Kidney tubule cell (primary cell): ENCODE measurements at places on chromosomes 1 and 21.

DNA sequence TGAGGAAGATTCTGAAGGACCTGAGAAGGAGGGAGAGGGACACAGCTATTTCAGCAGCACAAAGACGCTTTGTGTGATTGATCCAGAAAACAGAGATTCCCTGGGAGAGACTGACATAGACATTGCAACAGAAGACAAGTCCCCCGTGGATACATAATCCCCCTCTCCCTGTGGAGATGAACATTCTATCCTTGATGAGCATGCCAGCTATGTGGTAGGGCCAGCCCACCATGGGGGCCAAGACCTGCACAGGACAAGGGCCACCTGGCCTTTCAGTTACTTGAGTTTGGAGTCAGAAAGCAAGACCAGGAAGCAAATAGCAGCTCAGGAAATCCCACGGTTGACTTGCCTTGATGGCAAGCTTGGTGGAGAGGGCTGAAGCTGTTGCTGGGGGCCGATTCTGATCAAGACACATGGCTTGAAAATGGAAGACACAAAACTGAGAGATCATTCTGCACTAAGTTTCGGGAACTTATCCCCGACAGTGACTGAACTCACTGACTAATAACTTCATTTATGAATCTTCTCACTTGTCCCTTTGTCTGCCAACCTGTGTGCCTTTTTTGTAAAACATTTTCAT lies 161.3 kb upstream of the SGIP1 start:
- no peak for DNase-seq

DNA sequence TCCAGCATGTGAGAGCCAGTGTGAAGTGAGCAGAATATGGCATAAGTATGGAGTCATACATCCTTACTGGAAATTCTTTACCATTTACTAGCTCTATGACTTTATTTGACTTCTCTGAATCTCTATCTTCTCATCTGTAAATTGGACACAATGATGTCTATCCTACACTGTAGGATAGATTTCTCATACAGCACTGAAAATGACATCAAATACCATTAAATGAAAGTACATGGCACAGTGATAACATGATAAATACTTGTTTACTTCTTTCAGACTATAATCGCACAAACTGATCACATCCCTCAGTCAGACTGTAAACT lies 1.3 kb upstream of the CTTNBP2NL start:
- DNase-seq: no peak

GRCh38 chr1:245804696-245805095 lies 649.9 kb downstream of the KIF26B start:
- DNase-seq: no peak

DNA sequence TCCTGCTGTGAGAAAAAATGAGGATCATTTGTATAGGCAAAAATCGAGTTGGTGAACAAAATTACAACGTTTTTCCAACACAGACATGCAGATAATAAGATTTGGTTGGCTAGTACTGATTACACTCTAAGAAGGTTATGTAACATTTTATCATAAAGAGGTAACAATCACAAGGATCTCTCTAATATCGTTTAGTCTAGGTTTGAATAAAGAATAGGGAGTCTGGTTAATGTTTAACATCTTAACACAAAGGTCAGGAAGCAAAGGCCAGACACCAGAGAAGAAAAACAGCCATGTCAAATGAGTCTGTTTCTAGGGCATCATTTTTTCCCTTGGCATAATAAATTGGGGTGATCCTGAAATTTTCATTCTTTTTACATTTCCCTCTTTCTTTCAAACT lies 207.4 kb upstream of the CHRM3 start:
- DNase-seq: no peak

- no peak for DNase-seq
These were observed 98.0 kb upstream of the DEPDC1 start for GRCh38 chr1:68594851-68595250.

DNA sequence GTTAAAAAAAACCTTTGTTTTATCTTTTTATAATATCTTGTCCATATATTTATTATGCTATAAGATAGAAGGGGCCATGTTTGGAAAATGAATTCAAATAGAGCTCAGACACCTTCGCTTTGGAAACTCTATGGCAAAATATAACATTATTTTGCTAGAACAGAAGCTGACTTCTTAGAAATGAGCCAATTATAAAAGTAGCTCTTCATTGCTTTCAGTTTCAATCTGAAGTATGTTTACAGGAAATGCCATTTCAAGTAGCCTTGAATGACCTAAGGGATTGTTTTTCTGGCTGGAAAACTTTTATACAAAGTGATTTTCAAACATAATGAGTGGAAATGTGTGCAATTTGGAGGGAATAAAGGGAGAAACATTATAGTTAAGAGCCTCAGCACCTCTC lies 37.8 kb upstream of the GBP5 start:
- peak; percentile 22 for DNase-seq

GRCh38 chr21:20030390-20030789 lies 967.8 kb upstream of the NCAM2 start:
- no peak for DNase-seq

DNA sequence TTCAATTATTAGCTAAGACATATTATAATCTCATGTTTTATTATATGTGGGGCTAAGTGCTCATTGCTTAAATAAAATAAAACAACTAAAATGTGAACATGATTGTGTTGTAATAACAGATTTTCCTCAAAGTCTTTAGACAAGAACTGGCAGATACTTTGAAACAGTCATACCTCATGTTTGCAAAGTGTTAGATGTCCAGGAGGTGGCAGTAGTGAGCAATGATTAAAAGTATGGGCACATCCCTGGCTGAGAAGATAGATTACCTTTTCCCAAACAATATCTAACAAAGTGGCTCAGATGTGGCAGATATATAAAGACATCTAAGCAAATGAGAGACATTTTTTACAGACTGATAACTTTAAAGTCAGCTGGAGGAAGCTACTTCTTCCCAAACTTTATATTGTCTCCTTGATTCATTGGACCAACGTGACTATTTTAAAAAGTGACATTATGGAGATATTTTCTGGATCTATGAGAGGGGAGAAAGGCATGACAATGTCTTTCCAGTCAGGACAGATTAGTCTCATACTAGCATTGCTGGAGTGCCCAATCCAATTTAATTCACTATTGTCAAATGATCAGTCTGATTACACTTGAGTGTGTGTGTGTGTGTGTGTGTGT lies 269.8 kb downstream of the S1PR1 start:
- peak; percentile 40 for DNase-seq

- no peak for DNase-seq
These were observed 21.9 kb downstream of the DUSP10 start for GRCh38 chr1:221719987-221720386.

- DNase-seq: no peak
These were observed 266.7 kb downstream of the LMO4 start for GRCh38 chr1:87595384-87595781.

DNA sequence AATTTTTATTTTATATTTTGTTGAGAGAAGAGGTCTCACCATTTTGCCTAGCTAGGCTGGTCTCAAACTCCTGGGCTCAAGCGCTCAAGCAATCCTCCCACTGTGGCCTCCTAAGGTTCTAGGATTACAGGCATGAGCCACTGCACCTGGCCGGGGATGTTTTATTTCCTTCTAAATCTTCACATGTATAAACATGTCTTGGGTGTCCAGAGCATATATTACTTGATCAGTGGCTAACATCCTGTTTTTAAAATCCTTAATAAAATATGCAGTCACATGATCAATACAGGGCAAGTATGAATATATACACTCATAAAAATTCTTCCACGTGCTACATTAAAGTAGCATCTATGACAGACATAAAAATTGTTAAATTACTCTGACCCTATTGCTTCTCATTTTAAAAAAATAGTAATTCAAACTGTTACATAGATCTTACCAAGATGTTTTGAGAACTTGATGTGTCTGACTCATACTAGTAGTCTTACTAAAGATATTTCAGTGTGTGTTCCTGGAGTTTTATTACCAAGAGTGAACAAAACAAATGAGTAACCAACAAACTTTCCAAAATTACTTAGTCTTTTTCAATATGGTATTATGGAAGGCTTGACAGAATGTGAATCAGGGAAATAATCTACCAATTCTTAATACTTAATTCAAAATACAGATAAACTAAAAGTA lies 222.5 kb downstream of the SLC45A1 start:
- peak; percentile 52 for DNase-seq

DNA sequence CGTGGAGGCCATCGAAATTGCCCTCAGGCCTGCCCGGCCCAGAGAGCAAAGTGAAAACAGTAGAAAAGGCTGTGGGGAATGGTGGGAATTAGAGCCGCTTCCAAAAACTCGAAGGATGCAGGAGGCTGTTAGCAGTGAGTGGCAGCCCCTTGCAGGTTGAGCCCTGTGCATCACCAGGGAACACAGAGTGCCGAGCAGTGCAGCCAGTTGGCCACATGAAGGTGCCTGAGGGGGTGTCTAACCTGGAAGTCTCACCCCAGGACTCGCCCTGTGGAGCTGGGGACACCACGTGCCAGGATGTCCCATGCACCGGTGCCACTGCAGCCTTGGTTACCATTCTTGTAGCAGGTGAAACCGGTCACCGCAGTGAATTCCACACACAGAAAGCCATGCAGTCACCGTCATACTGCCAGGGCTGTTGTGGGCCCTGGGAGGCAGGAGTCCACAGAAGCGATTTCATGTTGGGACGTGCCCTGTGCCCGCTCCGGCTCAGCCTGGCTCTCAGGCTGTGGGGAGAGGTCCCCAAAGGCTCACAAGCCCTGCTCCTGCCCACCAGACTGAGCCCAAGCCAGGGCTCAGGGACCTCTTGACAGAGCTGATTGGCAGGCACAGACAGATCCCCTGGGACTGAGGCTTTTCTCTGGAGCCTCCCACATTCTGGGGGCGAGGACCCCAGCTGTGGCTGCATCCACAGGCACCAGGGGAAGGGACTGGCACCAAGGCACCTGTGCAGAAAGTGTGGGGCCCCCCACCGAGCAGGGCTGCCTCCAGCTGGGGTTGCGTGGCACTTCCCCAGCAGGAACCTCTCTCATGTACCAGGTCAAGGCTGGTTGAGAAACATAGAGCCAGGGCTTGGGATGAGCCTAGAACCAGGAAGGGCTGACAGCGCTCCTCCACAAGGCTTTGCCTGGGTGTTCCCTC lies 16.7 kb upstream of the ACTRT2 start:
- no peak for DNase-seq

- DNase-seq: peak; percentile 56
These were observed 184.5 kb upstream of the TMEM51 start for GRCh38 chr1:14969006-14969405.

GRCh38 chr1:28813931-28814465 lies 2.0 kb downstream of the OPRD1 start:
- DNase-seq: no peak

DNA sequence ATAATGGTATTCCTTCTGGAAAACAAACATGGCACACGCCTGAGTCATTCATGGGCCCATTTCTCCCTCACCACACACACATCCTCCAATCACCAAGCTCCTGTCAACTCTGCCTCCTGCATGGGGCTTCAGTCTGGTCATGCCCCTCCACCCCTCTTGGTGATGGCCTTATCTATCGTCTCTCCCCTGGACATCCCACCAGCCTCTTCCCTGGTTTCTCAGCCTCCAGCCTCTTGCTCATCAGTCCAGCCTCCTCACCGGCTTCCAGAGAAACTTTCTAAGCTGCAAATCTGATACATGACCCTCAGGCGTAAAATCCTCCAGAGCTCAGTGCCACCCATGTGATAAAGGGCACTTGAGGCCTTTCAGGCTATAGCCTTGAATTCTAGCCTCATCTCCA lies 243.9 kb downstream of the FOXD2 start:
- no peak for DNase-seq
